G401 (cell line): ENCODE measurements at places on chromosomes 11 and 22.
A peak's percentile ranks its signal among the peaks of the same experiment; 100 is the strongest.

DNA sequence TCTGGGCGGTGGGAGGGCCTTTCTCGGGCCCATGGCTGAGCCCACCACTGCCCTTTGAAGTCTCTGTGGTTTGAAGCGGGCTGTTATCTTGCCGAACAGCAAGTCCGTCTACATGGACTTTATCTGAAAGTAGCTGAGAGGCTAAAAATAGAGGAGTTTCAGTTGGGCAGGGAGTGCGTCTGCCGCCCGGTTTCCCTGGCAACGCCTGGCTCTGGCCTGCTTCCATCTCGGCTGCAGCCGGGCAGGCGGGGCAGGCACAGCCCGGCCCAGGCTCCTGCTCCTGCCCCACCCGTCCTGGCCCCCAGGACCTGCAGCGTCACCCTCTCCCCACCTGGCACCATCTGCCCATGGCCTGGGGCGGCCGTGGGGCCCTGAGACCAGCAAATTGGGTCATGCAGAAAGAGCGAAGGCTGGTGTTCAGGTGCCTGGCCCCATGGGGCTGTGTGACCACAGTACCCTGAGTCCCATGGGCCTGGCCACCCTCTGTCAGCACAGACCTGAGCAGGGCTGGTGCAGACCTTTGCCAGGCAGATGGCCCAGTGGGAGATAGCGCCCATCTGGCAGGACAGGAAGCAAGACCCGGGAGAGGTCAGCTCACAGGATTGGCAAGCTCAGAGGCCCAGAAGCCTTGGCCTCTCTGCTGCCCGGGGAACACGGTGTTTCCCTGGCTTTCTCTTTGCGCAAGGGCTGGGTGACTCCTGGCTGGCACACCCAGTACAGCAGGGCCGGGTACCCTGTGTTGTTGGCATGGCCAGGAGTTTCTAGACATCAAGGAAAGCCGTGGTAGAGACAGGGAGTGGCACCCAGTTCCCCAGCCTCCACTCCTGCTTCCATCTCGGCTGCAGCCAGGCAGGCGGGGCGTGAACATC, 79.1 kb upstream of the KCNQ1OT1 start:
- DNase-seq: peak; percentile 93

GRCh38 chr22:40326905-40327735, 19.2 kb upstream of the ADSL start:
- DNase-seq: no peak

GRCh38 chr11:77223797-77224196, 77.7 kb downstream of the GDPD4 start:
- no peak for DNase-seq

- no peak for DNase-seq
These were observed 555 bp downstream of the TP53I11 start for GRCh38 chr11:44950031-44950624.

DNA sequence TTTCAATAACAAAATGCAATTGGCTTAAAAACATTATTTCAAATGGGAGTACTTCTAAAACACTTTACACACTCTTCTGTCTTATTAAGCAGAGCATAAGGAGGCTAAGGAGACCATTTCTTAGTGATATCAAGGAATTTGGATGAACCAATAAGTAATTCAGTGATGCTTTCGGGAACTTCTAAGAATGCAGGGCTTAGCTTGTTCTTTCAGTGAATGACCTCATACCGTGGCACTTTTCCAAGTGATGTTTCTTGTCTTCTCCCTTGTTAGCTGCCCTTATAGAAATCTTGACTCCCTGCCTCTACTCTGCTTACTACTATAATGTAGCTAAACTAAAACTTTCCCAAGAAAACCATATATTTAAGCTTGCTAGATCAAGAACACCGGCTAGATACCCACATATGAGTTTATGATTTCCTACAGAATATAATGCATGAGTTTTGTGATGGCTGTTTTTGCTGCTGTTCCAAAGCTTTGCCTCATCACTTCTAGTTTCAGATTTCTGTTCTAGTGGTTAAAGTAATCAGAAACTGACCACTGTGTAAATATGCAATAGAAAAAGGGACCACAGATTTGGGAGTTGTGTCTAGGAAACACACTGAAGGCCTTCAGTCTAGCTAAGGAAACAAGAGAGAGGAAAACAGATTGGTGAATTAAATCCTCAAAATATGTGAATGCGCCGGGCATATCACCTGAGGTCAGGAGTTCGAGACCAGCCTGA, 37.5 kb upstream of the STK33 start:
- peak; percentile 13 for DNase-seq

DNA sequence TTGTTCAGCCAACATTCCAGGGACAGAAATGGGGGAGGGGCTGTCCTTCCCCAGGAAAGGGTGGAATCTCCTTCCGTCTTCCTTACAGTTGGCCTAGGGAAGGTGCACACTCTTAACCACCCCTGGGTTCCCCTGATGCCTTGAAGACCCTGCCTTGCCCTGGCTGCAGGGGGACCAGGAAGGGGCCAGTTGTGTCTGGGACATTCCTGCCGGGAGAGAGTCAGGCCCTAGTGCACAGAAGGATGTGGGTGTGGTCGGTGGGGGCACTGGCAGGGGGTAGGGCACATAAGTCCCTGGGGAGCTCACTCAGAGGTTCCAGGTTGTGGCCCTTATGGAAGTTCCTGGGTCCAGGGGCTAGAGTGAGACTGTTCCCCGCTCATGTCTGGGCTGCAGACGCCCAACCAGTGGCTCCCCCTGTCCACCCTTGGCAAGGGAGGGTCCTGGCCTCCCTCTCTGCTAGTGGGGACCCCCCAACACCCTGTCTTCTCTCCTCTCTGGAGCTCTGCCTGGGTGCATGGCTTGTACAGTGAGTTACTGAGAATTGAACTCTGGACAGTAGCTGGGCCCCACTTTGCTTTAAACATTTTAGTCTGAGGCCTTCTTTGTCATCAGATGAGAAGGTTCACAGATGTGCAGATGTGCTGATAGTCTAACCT, 2.0 kb upstream of the APOBEC3A start:
- no peak for DNase-seq

DNA sequence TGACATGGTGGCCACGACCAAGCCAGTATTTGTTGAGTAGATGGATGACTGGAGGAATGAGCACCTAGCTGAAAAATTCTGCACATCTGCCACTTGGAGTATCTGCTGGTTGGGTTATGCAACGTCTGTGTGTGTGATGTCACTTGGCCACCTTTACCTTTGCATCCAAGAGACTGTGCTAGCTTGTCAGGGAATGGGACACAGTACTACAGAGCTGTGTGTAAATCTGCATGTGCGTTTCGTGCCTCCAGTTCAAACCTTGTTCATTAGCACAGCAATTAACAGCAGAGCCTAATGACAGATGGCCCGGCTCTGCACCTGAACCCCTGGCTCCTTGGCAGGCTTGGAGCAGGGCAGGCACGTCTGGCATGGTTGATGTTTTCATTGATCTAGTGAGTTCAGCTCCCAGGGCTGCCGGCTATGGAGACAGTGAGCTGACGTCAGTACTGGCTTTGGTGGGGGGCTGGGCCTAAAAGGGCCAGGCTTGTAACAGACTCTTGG, 188.4 kb upstream of the NAV2 start:
- peak; percentile 6 for DNase-seq
